ENCODE measurements at places on chromosomes 3 and 15. TPM values are rescaled to one million over a fixed set of nuclear protein-coding genes. Genes with fewer than 3 reads are reported as not detected.

The MED12L gene
- 0.78 TPM for total RNA-seq

- no peaks in the 10 kb centered on the region for H3K27me3 ChIP-seq
- no peaks in the 10 kb centered on the region for H3K36me3 ChIP-seq
- H3K27ac ChIP-seq = no peak overlapping the region
- H3K4me1 ChIP-seq = peaks cover 59% of the 10 kb centered on the region
These were observed 24.3 kb downstream of the LRRC2 start for GRCh38 chr3:46541835-46542234.

DNA sequence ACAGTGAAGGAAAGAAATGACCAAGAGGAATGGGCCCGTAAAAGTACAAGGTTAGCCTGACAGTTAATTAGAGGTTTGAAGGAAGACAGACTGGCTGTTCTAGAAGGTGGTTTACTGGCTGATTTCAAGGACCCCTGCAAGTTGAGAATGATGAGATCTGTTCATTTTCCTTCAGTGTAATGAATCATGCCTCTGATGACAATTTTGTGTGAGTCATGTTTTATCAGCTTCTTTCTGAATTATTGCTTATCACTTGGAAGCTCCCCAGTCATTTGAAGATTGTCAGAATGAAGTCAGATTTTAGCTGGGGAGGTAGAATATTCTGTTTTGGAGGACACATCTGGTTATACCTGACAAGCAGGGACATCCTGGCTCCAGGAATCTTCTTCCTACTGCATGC, 50.6 kb downstream of the DRD3 start:
- no peaks in the 10 kb centered on the region for H3K27me3 ChIP-seq
- no peak for DNase-seq
- no peak overlapping the region for H3K27ac ChIP-seq
- H3K4me1 ChIP-seq = no peaks in the 10 kb centered on the region
- H3K36me3 ChIP-seq = no peaks in the 10 kb centered on the region

GRCh38 chr3:45975686-45976085, 19.9 kb downstream of the FYCO1 start:
- H3K27me3 ChIP-seq = no peaks in the 10 kb centered on the region
- H3K36me3 ChIP-seq = peaks cover 27% of the 10 kb centered on the region
- no peak overlapping the region for H3K4me3 ChIP-seq
- H3K4me1 ChIP-seq = peaks cover 96% of the 10 kb centered on the region
- DNase-seq = no peak

- no peaks in the 10 kb centered on the region for H3K27me3 ChIP-seq
- H3K36me3 ChIP-seq = peaks cover 4% of the 10 kb centered on the region
These were observed 1.6 kb downstream of the NKTR start for GRCh38 chr3:42601896-42602581.

DNA sequence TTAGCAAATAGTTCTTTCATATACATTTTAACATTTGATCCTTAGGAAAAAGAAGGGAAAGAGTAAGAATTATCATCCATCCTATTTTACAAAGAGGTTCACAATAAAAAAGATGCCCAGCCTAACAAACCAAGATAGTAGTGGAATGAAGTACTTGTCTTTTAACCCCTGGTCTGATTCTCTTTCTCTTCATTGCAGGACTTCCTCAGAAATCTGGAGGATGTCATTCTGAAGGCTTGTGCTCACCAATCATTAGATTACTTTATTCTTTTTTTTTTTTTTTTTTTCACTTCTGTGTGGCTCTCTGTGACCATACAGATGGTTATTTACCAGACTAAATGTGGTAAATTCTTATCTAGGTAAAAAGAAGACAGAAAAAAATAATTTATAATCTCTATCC, 7.0 kb downstream of the HDGFL3 start:
- H3K36me3 ChIP-seq = no peaks in the 10 kb centered on the region
- H3K4me1 ChIP-seq = no peaks in the 10 kb centered on the region
- no peak overlapping the region for H3K4me3 ChIP-seq
- H3K27me3 ChIP-seq = no peaks in the 10 kb centered on the region
- no peak overlapping the region for H3K27ac ChIP-seq

- no peak overlapping the region for H3K4me3 ChIP-seq
- no peak for DNase-seq
- peaks cover 22% of the 10 kb centered on the region for H3K4me1 ChIP-seq
- no peaks in the 10 kb centered on the region for H3K36me3 ChIP-seq
- H3K27me3 ChIP-seq = no peaks in the 10 kb centered on the region
These were observed 2.2 kb downstream of the INAFM2 start for GRCh38 chr15:40325700-40326099.

The NMD3 gene
- total RNA-seq = 41.4 TPM

The RBM15B gene
- 39.9 TPM for total RNA-seq

The MYZAP gene
- 1.7 TPM for total RNA-seq

DNA sequence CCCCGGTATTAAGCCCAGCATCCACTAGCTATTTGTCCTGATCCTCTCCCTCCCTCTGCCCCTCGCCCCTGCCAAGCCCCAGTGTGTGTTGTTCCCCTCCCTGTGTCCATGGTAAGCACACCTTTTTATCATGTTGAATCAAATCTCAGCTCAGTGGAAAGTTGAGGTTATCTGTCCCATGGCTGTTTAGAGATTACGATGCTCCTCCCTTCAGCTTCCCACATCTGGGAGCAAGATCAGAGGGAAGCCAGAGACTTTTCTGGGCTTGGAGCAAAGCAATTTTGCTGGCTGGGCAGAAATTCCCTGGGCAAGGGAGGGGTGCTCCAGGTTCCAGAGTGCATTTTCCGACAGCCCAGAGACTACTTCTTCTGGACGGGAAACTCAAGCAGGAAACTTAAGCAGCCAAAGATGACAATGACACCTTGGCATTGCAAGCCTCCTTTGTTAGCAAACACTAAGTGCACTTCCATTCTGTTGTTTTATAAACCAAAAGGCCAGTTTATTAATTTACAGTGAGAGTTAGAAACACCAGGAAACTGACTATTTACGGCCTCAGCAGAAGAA, 104.5 kb downstream of the MESD start:
- H3K4me3 ChIP-seq = no peak overlapping the region
- no peak overlapping the region for H3K27ac ChIP-seq
- DNase-seq = no peak
- H3K36me3 ChIP-seq = no peaks in the 10 kb centered on the region
- no peaks in the 10 kb centered on the region for H3K4me1 ChIP-seq

The COL6A5 gene
- not detected for total RNA-seq

DNA sequence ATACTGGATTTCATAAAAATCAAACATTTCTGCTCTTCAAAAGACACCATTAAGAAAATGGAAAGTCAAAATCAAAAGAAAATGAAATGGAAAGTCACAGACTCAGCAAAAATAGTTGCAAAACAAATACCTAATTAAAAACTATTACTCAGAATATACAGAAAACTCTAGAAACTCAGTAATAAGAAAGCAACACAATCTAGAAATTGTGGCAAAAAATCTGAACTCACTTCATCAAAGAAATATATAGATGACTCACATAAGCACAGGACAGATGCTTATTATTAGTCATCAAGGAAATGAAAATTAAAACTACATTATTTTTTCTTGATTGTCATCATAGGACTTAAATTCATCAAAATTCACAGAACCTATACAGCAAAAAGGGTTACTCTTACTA, 430.0 kb downstream of the SHQ1 start:
- no peak for DNase-seq
- H3K4me1 ChIP-seq = peaks cover 32% of the 10 kb centered on the region
- H3K27me3 ChIP-seq = no peaks in the 10 kb centered on the region
- no peak overlapping the region for H3K27ac ChIP-seq
- H3K36me3 ChIP-seq = no peaks in the 10 kb centered on the region

GRCh38 chr3:124402791-124403190, 327.5 kb upstream of the UMPS start:
- H3K27me3 ChIP-seq = no peaks in the 10 kb centered on the region
- DNase-seq = no peak
- H3K27ac ChIP-seq = no peak overlapping the region
- no peaks in the 10 kb centered on the region for H3K4me1 ChIP-seq

DNA sequence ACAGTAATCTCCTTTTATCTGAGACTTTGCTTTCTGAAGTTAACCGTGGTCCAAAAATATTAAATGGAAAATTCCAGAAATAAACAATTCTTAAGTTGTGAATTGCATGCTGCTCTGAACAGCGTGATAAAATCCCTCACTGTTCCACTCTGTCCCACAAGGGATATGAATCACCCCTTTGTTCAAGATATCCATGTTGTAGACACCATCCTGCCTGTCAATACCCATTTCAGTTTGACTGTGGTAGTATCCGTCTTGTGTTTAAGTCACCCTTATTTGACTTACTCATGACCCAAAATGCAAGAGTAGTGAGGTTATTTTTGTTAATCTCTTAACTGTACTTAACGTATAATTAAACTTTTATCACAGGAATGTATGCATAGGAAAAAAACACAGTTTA, 435.0 kb downstream of the SHQ1 start:
- H3K4me3 ChIP-seq = no peak overlapping the region
- no peaks in the 10 kb centered on the region for H3K27me3 ChIP-seq
- DNase-seq = no peak
- peaks cover 61% of the 10 kb centered on the region for H3K4me1 ChIP-seq
- no peaks in the 10 kb centered on the region for H3K36me3 ChIP-seq

The C3orf49 gene
- not detected for total RNA-seq

DNA sequence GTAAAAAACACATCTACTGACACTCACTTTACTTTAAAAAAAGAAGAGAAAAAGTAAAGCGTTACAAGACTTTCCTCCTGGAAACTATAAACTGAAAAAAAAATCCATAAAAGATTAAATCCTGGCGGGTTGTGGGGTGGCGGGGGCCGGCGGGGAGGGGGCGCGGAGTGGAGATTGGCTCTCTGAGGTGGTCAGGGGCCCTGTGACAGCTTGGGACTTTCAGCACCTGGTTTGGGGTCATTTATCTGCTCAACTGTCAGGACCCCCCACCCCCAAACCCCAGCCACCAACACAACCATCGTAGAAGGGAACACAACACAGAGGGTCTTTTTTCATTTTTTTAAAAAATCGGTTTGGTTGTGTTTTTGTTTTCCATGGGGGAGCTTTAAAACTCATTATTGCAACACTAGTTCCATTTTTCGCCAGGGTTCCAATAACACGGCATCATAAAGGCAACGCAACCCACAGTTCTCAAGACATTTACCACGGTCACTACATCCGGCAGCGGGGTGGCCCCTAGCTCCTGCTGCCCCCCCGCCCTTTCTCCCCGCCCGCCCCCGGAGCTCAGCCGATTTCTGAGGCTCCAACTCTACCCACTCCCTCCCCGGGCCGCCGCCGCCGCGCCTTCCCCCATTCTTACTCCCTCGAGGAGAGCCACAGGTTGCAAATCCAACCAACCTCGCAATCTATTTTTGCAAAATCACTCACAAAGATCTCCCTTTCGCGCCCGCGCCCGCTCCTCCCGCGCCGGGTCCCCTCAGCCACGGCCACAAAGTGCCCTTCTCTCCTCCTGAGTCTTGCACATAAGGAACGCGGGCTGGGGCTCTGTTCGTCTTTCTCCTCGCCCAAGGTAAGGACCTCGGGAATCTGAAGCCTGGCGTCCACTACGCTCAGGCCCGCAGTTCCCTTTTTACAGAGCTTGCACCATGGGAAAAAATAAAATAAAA, 1.8 kb downstream of the BCL6 start:
- H3K27me3 ChIP-seq = no peaks in the 10 kb centered on the region
- DNase-seq = peak; percentile 22
- peaks cover 48% of the 10 kb centered on the region for H3K4me1 ChIP-seq
- H3K4me3 ChIP-seq = peak overlapping the region; percentile 71

The LTF gene
- not detected for total RNA-seq

DNA sequence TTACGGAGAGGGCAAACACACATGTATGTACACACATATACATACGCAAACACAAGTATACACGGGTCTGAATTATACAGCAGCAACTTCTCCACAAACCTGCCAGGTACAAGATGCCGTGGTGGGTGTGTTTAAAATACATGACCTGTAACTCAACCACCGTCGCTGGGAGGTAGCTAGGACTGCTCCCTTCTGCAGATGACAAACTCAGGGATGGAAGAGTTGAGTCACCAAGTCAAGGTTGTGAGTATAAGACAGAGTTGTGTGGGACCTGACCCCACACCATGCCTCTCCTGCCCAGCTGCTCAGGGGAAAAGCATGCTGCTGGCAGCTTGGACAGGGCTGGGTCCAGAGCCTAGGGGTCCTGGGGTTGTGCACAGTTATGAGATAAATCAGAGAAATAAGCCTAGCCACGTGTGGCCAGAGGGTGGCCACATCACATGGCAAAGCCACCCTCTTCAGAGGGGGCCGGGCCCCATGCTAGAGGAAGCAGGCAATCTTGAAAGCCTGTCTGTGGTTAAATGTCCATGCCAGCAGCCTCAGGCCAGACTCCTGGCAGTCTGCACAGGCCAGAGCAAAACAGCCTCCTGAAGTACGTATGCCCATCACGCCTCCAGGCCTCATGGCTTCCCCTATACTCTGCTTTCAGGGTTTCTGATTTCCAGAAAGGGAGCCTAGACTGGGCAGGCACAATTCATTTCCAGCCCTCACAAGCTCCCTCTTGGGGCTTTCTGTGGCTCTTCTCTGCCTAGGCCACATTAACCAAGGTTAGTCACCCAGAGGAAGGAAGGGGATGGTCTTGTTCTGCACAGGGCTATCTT, 107.7 kb upstream of the RPL32 start:
- H3K4me3 ChIP-seq = no peak overlapping the region
- peaks cover 4% of the 10 kb centered on the region for H3K36me3 ChIP-seq
- H3K27ac ChIP-seq = no peak overlapping the region

Measured in CD4-positive, alpha-beta memory T cell (primary cell).